Right forelimb (tissue), 1 donor: ENCODE measurements at places on chromosomes 7 and 10.

DNA sequence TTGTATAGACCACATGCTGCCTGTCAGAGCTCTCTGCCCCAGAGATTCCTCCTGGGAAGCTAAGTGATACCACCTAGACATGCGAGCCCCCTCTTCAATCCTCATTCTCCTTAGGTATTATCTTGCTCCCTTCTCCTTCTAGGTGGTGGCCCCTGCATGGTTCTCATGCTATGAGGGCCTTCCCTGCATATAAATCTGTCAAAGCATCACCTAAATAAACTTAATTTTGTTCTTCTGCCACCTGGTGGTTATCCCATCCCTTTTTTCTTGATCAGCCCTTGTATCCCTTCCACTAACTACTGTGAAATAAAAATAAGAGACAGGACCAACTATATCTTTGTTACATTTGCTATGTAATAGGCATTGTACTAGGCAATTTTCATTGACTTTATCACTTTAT is 242.1 kb downstream of the CDC14C start:
- DNase-seq, result no peak

- DNase-seq, result peak; percentile 71
Measured at GRCh38 chr10:100346351-100346764, 675 bp upstream of the SCD start.

GRCh38 chr10:69022611-69023010 is 34.0 kb downstream of the KIFBP start:
- no peak for DNase-seq

GRCh38 chr10:48400850-48401220 is 94.4 kb downstream of the MAPK8 start:
- DNase-seq, result no peak

- DNase-seq, result no peak
Measured at GRCh38 chr7:85341121-85341520, 154.3 kb upstream of the SEMA3D start.

- DNase-seq, result peak; percentile 53
Measured at GRCh38 chr10:100528921-100529474, 673 bp downstream of the NDUFB8 start.

DNA sequence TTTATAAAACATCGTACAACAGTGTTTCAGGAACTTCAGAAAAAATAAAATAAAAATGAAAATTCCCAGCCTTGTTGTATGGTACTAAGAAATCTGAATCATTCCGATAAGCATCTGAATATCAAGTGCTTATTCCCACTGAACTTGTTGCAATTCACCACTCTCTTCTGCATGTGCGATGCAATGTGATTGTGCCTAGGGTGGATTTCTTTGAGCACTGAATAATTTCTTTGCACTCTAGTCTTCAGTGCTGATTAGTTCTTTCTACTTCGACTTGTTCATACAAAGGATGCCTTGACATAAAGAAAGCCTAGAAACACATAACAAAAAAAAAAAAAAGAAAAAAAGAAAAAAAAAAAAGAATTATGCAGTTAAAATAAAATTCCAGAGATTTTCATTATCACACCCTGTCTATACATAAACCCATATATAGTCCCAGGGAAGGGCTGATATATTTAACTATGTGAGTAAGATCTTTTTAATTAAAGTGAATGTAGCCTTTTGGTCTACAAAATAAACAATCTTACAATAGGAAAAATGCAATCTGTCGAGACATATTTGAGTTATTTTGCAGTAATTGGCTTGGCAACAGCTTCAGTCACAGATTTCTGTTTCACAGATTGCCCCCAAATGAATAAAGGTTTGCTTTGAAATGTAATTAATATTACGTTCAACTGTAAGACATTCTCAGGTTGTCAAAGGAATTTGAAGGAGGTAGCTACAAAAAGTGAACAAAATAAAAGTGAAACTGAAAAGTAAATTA is 1118.9 kb upstream of the CELF2 start:
- DNase-seq, result no peak

DNA sequence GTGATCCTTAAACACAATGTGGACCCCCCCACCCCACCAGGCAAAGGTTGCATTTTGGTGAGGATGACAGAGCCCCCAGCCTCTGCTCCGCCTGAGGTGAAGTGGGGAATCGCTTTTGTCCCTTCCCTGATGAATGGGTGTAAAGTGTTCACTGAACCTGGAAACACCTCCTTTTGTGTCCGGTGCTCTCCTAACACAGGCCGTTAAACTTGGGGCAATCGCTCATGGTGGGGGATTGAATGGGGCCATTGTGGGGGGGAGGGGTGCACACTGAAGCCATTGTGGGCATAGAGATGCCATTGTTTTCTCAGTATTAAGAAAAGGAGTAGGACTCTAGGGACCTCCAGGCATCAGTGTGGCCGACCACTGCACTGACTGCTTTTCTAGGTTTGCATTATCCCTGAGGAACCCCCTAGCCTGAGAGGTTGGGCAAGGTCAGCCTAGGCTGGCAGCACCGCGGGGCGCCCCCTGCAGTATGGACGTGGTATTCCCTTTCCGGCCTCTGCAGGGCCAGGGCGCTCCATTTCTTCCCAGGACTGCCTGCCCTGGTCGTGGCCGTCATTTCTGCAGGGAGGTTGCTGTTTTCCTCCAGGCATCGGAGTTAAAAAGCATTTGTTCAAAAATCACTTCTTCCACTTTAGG is 158.3 kb downstream of the TCF7L2 start:
- DNase-seq, result no peak

- no peak for DNase-seq
Measured at GRCh38 chr10:77975086-77975666, 48.6 kb upstream of the DLG5 start.

- DNase-seq, result no peak
Measured at GRCh38 chr7:107746006-107746405, 2.1 kb downstream of the CBLL1 start.

GRCh38 chr10:26481914-26482550 is 43.9 kb downstream of the APBB1IP start:
- DNase-seq, result no peak

- no peak for DNase-seq
Measured at GRCh38 chr10:119725517-119725827, 378 bp upstream of the INPP5F start.

GRCh38 chr7:50142425-50143017 is 49.5 kb upstream of the ZPBP start:
- DNase-seq, result no peak

DNA sequence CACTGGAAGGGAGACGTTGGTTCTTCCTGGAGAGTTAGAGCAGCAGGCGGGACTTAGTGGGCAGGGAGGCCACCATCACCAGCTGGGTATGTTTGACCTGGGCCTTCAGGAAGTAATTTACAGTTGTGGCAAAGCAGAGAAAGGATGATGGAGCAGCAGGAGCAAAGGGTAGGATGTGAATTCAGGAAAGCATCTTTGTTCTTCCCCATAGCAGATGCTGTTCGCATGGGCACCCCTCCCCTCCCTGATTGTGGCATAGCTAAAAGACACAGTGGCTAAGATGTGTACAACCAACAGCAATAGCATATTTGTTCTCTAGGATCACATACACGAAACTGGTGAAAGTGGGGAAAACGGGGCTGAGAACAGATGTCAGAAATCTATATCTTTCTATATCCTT is 56.3 kb upstream of the ITPRID1 start:
- no peak for DNase-seq

DNA sequence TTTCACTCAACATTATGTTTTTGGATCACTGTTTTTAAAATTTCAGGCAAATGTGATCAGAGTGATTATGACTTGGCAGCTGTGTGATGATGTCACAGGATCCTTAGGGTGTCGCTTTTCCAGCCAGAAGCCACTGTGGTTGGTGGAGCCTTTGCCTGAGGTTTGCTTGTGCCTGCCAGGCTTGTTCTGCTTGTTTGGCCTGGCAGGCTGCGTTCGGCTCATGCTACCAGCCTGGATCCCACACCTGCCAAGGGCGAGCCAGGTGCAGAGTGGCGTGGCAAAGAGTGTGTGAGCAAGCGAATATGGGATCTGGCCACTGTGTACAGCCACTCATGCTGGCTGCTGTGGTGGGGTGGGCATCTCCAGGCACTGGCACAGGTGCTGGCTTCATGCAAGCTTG is 55.7 kb downstream of the ADK start:
- no peak for DNase-seq

DNA sequence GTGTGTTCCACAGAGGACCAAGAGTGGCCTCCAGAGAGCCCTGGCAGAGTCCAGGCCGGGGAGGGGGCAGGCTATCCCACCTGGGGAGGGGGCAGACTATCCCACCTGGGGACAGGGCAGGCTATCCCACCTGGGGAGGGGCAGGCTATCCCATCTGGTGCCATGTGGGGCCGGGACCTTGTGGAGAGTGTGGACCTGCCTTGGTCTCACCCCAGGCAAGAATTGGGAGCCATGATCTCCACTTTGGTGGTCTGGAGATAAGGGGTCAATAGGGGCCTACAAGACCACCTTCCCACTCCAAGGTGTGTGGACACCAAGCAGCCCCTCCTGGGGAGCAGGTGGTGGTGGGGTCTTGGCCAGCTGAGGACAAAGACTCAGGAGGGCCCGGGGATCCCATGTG is 138.2 kb downstream of the EBF3 start:
- DNase-seq, result no peak

DNA sequence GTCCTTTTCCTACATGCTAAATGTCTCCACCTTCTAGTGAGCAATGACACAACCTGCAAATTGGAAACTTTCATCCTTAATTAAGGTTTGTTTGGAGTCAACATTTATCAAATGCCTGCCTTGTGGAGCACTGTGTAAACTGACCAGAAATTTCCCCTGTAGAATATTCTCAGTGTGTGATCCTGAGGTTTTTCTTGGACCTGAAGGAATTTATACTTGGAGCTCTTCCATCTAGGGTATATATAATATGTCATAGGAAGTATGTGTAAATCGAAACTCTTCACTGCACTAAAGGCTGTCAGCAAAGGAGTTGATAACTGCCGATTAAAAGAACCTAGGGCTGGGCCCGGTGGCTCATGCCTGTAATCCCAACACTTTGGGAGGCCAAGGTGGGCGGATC is 152.4 kb downstream of the NSUN6 start:
- no peak for DNase-seq

DNA sequence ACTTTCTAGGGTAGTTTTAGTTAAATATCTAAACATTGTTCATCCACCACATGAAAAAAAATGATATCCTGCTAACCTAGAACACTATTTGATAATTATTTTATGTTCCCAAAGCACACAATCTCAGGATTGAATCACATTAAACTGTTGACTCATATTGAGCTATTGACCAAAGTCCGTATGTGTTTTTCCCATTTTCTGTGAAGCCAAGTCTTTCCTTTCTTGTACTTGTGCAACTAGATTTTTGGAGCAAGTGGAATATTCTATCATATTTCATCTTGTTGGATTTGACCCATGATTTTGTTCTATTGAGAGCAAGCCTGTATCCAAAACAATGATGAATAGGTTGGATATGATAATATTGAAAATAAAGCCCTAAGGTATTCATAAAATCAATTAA is 164.6 kb downstream of the SKAP2 start:
- no peak for DNase-seq

DNA sequence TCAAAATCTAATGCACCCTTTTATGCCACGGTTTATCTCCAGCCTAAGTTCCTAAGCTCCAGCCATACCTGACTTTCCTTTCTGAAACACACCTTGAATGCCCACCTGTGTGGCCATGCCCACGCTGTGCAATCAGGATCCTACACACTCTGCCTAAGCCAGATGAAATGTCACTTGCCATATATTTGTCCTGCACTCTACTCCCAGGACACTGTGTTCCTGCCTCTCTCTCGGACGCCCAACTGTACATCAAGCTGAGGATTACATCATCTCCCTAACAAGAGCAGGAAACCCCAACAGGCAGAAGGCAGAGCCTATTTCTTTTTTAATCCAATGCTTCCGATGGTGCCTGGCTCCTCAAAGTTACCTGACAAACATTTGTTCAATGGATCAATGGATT is 214.6 kb downstream of the SFMBT2 start:
- no peak for DNase-seq

- DNase-seq, result no peak
Measured at GRCh38 chr7:34735526-34735925, 77.5 kb downstream of the NPSR1 start.

GRCh38 chr10:17394854-17395253 is 59.5 kb downstream of the ST8SIA6 start:
- no peak for DNase-seq

GRCh38 chr10:96319754-96320474 is 15.7 kb downstream of the DNTT start:
- no peak for DNase-seq

DNA sequence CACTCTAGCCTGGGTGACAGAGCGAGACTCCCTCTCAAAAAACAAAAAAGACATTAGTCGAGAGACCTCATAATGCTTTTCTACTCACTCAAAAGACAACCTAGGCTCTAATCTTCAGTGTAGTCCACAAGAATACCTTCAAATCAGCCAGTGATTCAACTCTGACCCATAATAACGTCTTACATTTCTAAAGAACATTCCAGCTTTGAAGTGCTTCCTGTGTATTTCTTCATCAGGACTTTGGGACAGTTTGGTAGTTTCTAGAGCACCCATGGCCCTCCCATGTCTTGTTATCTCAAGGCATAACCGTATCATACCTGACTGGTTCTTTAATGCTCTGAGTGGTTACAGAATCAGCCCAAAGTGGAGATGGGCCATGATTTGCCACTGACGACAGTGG is 221.3 kb downstream of the SKIDA1 start:
- no peak for DNase-seq

- DNase-seq, result no peak
Measured at GRCh38 chr10:30861221-30861620, 170.4 kb downstream of the ZNF438 start.

- no peak for DNase-seq
Measured at GRCh38 chr7:98557538-98558031, 59.5 kb upstream of the NPTX2 start.

GRCh38 chr10:92901819-92902251 is 53.5 kb downstream of the EXOC6 start:
- no peak for DNase-seq

DNA sequence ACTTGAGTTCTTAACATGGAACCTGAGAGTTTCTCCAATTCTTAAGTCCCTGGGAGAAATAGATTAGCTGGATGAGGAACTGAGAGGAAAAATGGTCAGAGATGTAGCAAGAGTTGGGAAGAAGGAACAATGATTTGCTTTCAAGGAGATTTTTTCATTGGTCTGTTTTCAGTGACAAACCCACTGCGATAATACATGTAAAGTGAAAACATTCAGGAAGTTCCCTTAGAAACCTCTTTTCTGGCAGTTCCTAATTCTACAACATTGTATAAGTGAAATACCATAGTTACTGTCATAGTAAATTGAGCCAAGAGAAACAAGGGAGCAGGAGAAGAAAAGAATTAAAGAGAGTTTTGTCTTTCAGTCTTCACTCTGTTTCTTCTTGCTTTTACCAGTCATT is 12.1 kb upstream of the MAGI2 start:
- DNase-seq, result no peak

GRCh38 chr7:73885975-73886798 is 25.2 kb downstream of the TMEM270 start:
- peak; percentile 84 for DNase-seq

GRCh38 chr7:120856621-120857352 is 1.2 kb downstream of the TSPAN12 start:
- peak; percentile 46 for DNase-seq

DNA sequence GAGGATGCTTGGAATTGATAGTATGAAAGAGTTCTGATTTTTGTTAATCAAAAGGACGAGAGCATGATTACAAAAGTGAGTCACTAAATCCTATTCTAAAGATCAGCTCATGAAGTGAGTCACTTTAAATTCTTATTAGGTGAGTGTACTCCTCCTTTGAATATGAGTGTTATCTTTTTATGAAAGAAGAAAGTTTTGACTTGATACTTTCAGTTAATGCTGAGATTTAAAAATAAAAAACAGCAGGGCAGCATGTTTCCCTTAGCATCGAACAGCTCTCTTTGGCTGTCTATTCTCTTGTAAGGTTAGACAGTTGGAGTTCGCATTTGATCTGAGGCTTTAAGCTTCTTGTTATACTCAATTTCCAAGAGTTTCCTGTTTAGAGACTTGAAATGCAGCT is 222.0 kb downstream of the TWIST1 start:
- no peak for DNase-seq
